ENCODE measurements at places on chromosomes 16 and 17.
A peak's percentile ranks its signal among the peaks of the same experiment; 100 is the strongest.

GRCh38 chr16:20072146-20072873, 1.4 kb downstream of the GPR139 start:
- no peak for DNase-seq

DNA sequence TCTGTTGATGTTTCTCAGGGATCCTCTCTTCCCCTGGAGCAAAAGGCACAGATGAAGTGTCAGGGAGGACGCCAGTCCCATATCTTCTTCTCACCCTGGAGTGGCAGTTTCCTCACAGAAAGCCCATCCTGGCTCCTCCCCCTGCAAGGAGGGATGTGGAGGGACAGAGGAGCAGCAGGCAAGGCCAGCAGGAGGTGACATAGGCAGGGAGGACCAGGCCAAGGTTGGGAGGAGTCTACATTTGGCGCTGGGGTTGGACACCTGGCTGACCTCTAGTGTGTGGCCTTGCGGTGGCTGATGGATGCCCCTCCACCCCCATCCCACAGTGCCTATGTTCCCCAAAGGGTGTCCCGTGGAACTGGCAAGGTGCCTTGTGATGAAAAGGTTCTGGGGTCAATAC, 125.4 kb downstream of the SEC14L1 start:
- DNase-seq: no peak

GRCh38 chr17:72137161-72137560, 16.3 kb downstream of the SOX9 start:
- no peak for DNase-seq

- no peak for DNase-seq
Observed at GRCh38 chr17:47687748-47688147, 6.2 kb upstream of the TBKBP1 start.

DNA sequence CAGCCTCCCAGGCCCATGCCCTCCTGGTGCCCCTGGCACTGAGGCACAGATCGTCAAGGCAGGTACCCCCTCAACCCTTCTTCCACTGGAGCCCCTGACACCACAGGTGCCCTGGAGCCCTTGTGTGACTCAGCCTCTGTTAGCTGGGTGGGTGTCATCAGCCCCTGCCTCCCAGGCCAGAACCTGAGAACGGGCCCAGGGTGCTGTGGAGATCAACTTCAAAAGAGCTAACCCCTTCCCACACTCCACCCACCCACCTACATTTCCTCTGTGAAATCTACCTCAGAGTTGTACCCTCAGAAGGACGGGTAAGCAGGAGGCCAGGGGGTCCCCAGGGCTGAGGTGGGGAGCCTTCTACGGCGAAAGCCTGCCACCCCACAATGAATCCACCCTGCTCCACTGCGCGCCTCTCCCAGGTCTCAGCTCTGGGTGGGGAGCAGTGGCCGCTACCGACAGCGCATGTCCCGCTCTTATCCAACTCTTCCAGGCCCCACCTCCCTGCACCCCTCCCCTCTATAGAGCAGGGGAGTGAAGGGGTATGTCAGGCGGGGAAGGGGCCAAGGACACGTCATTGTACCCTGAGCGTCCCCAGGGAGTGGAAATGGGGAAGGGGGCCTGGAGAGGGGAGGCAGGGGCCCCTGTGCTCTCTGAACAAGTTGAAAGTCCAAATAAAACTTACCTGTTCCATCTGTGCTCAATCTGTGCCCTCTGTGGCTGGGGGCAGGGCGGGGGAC, 17.6 kb downstream of the TBKBP1 start:
- DNase-seq: no peak

DNA sequence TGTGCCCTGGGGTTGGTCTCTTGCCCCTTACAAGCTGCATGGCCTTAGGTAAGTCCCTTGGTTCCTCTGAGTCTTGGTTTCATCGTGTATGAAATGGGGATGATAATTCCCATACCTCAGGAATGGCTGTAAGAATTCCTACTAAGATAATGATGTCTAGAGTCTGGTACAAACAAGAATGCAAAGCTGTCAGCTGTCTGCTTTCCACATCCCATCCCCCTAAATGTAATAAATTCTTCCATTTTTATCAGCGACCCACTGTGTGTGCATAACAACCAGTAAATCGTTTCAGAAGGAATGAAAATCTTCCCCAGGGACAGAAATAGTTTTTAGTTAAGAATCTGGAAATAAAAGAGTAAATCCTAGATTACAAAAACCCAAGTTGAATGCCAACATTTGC, 95.4 kb downstream of the CPPED1 start:
- no peak for DNase-seq

DNA sequence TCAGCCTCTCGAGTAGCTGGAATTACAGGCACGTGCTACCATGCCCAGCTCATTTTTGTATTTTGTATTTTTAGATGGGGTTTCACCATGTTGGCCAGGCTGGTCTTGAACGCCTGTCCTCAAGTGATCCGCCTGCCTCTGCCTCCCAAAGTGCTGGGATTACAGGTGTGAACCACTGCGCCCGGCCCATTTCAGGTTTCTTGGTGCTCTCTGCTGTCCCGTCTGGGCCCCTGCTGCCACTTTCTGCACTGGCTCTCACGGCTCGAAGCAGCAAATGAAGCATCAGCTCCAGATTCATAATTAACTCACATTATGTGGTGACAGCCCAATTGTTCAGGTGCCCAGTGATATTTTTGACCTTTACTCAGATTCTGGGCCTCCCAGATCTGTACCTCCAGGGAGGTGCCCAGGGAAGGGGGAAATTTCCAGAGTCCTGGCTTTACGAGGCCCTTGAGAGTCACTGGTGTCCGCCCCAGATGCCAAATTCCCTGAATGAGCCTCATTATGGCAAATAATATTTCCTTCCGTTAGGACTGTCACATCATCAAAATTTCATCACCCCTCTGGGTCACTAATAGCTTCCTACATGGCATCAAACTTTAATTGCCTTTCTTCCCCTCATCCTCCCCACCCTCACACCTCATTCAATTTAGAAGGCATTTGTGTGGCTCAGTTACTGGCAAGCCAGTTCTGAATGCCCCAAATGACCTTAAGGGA, 9.0 kb downstream of the SDK2 start:
- DNase-seq: no peak

DNA sequence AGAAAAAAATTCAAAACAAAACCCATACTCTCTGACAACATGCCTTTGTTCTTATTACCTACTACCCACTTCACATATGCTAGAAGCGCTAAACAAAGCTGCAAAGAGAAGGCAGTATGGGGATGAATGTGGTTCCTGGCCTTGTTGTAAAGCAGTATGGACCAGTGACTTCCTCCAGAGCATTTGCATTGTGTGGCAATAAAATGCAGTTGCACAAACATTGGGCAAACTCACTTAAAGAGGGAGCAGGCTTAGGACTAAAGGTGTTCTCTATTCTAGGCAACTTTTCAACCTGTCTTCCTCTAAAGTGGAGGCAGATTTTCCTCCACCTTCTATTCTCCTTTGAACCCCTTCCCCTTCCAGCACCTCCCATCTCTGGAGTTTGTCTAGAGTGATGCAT, 17.1 kb downstream of the TMIGD1 start:
- DNase-seq: no peak

- no peak for DNase-seq
Observed at GRCh38 chr16:14301169-14302030, 230.3 kb downstream of the MRTFB start.

- no peak for DNase-seq
Observed at GRCh38 chr16:50396761-50397535, 28.2 kb upstream of the BRD7 start.

- DNase-seq: no peak
Observed at GRCh38 chr17:12853921-12854320, 64.6 kb downstream of the ARHGAP44 start.

- no peak for DNase-seq
Observed at GRCh38 chr17:76585649-76586593, at the start of gene ST6GALNAC2. ST6GALNAC2 (minus strand) TSS chr17:76585860; CDS start chr17:76585808, 52 bp downstream.

DNA sequence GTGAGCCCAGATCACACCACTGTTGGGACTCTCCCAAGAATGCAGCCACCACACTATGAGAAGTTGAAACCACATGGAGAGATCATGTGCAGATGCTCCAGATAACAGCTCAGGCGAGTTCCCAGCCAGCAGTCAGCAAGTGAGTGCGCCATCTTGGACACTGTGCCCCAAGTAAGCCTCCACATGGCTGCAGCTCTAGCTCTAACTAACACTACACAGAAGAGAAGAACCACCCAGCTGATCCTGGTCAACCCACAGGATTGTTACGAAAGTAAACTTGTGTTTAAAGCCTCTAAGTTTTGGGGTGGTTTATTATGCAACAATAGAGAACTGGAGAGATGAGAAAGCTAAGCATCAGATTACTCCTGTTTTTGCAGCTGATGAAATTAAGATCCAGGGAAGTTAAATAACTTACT, 25.8 kb downstream of the SLC38A7 start:
- no peak for DNase-seq

- peak; percentile 73 for DNase-seq
Observed at GRCh38 chr16:56102183-56102686, 89.1 kb upstream of the GNAO1 start.

DNA sequence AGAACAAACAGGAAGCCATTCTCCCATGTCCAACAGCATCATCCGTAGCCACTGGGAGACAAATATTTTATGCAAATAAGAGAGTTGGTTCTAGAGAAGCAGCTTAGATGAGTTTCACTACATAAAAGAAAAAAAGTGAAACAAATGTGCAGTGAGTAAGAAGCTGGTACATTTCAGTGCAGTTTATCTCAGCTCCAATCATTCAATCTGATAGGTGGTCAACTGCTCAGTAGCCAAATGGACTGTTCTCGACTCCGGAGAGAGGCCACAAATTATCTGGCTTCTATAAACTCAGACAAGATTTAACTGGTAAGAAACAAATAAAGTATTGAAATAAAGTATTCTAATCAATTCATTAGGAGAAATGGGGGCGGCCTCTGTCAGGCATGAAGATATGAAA, 68.3 kb downstream of the MAF start:
- DNase-seq: no peak

DNA sequence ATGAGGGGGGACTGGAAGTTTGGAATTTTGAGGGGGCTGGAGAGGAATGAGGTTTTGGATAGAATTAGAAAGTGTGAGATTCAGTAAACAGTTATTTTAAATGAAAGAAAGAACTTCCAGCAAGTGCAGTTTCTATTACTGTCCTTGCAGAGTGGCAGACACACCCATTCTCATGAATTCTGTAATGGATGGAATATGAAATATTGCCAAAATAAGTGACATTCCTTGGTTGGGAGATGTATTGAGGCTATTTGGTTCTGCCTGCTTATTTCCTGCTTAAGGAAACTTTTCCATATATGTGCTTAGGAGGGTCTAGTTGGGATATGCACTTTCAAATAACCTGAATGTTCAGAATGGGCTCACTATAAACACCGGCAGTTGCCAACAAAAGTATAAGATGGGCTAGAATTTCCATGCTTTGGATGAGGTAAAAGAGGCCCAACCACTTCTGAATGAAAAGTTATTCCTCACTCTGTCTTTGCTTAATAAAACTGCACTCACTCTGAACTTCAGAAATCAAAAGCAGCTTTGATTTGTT, 434.4 kb downstream of the CA10 start:
- DNase-seq: no peak

- no peak for DNase-seq
Observed at GRCh38 chr17:62045517-62045916, 19.6 kb downstream of the MED13 start.

DNA sequence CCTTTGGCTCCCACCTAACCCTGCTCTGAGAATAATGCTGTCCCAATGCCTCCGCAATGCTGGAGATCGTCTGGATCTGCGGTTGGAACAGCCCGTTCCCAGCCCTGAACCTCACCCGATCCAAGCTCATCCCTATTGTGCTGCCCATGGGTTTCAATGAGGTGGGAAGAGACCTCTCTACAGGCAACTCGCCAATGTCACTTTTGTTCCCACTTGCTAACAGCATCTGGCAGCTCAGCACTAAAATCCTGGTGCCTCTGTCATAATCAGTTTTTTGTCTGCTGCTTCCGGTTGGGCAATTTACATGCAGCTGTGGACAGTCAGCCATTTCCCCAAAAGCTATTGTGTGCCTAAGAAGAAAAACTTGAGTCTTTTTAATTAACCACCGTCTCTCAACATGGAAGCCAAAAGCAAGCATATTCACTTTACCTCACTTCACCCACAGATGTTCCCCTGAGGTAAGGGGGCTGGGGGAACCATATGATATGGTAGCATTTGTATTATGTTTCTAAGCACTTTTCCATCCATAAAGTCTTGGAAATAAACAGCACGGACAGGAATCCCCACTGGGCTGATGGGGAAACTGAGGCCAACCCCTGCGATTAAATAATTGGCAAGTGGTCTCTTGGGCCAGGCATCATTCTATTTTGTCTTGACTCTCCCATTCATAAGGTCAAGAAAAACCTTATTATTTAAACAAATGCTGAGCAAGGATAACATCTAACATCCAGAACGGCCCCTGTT, 159.2 kb upstream of the CDH5 start:
- DNase-seq: no peak

- DNase-seq: peak; percentile 78
Observed at GRCh38 chr17:50681263-50682200, 26.2 kb downstream of the ANKRD40 start.

GRCh38 chr16:50274326-50275097, 8.2 kb downstream of the ADCY7 start:
- no peak for DNase-seq

- no peak for DNase-seq
Observed at GRCh38 chr16:88973007-88973410, 4.0 kb downstream of the CBFA2T3 start.

DNA sequence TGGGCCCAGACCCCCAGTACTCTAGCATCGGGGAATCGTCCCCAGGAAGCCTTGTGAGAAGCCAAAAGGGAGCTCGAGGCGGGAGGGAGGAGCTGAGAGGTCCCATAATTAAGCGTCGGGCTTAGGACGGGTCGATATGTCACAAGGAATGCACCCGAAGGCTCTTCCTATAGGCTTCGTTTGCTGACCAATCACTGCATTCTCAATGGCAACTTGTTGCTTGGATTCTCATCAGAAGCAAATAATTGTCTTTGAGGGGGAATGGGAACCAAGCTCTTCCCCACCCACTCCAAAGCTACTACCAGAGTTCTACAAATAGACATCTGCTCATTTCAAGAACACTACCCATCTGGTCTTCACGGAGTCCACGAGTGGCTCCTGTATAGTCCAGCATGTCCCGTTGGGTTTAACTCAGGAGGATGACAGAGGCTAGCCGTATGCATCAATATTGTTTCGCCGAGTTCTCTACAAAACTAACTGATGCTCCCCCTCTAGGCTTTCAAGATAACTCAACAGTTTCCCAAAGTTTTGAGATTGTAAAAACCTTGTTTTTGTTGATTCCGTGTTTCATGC, 628 bp upstream of the BLMH start:
- DNase-seq: no peak

- no peak for DNase-seq
Observed at GRCh38 chr17:29168079-29168758, 12.0 kb downstream of the MYO18A start.

- DNase-seq: no peak
Observed at GRCh38 chr16:84557504-84557903, 53.0 kb upstream of the MEAK7 start.

- DNase-seq: no peak
Observed at GRCh38 chr17:55090079-55090492, 121.5 kb downstream of the STXBP4 start.

DNA sequence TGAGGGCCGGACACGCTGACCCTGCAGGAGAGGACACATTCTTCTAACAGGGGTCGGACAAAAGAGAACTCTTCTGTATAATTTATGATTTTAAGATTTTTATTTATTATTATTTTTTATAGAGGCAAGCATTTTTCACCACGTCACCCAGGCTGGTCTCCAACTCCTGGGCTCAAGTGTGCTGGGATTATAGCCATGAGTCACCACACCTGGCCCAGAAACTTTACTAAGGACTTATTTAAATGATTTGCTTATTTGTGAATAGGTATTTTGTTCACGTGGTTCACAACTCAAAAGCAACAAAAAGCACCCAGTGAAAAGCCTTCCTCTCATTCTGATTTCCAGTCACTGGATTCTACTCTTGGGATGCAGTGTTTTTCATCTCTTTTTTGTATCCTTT, 2.3 kb upstream of the SERPINF1 start:
- DNase-seq: no peak

GRCh38 chr17:79272220-79272619, 197.6 kb downstream of the ENGASE start:
- no peak for DNase-seq
